Type B pancreatic cell (in vitro differentiated cells): ENCODE measurements at places on chromosomes 12 and 14. TPM values are rescaled to one million over a fixed set of nuclear protein-coding genes. Genes with fewer than 3 reads are reported as not detected.

DNA sequence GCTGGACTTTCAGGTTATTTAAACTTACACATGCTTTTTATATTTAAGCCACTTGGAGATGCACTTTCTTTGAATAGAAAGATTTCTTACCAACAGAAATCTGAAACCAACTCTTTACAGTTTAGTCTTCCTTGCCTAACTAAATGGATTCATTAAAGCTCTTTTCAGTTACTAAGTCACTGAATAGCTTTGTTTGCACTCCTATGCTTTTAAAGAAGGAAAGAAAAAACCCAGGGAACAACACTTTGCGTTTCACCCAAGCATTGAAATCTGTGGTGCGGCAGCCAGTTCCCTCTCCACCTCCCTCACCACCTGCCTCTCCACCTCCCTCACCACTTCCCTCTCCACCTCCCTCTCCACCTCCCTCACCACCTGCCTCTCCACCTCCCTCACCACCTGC lies 70.3 kb downstream of the RIMBP2 start:
- H3K4me1 ChIP-seq = peaks cover 4% of the 10 kb centered on the region
- DNase-seq = no peak
- H3K4me3 ChIP-seq = no peak overlapping the region
- no peaks in the 10 kb centered on the region for H3K27me3 ChIP-seq
- no peaks in the 10 kb centered on the region for H3K36me3 ChIP-seq

DNA sequence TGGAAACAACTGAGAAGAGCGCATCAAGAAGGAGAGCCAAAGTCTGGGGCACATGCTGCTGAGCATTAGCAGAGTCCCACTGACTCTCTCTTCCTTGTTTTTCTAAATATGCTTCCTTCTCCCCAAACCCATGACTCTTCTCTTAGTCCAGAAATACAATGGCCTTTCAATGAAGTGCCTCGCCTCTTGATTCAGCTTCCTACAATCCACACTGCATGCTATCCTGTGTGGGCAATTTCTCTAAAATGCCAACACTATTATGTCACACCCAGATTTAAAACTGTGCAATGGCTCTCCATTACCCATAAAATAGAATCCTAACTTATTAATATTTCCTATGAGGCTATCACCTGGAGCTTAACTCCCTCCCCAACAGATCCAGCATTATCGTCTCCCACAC lies 198.6 kb downstream of the RPAP3 start:
- no peak for DNase-seq
- no peak overlapping the region for H3K4me3 ChIP-seq
- no peaks in the 10 kb centered on the region for H3K4me1 ChIP-seq

DNA sequence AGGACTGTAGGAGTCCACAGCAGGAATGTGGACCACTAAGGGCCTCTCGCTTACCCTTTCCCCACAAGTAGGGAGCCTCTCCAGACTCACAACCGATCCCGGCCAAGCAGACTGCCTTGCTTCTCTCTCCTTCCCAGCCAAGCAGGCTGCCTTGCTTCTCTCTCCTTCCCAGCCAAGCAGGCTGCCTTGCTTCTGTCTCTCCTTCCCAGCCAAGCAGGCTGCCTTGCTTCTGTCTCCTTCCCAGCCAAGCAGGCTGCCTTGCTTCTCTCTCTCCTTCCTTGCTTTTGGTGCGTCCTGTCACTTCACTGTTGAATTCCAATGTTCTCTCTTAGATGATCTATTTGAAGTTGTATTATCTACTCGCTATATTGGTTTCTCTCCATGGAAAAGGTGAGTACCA lies 32.6 kb upstream of the CCND2 start:
- DNase-seq = no peak
- peaks cover 7% of the 10 kb centered on the region for H3K4me1 ChIP-seq
- H3K27me3 ChIP-seq = peaks cover 21% of the 10 kb centered on the region
- peaks cover 11% of the 10 kb centered on the region for H3K36me3 ChIP-seq
- no peak overlapping the region for H3K4me3 ChIP-seq

- DNase-seq = no peak
- peaks cover 4% of the 10 kb centered on the region for H3K27me3 ChIP-seq
- no peak overlapping the region for H3K4me3 ChIP-seq
- H3K27ac ChIP-seq = peak overlapping the region; percentile 29
- H3K4me1 ChIP-seq = peaks cover 15% of the 10 kb centered on the region
Observed at GRCh38 chr12:6178981-6179761, 21.0 kb upstream of the CD9 start.

DNA sequence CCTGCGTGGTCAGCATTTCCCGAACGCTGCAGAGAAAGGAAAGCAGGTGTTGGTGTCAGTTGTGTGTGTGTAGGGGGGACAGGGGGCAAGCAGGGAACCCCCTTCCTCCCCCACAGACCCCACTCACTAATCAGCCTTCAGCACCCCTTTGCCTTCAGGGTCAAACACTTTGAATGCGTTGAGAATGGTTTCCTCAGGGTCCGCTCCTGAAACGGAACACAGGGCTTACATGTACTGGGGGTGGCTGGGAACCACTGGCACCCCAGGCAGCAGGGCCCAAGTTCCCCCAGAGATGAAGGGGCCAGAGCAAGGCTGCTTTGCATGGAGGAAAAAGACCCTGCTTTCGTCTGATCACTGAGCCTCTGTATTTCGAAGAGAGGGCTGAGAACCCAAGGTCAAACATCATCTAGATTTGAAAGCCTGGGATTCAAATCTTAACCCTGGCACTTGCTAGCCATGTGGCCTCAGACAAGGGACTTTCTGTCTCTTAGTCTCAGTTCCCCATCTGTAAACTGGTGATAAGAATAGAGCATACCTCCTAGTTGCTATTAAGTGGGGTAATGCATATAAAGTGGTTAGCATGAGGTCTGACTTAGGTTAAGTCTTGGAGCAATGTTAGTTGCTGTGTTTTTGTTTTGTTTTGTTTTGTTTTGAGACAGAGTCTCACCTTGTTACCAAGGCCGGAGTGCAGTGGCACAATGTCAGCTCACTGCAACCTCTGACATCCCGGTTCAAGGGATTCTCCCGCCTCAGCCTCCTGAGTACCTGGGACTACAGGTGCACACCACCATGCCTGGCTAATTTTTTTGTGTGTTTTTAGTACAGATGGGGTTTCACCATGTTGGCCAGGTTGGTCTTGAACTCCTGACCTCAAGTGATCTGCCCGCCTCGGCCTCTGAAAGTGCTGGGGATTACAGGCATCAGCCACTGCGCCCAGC lies 7.0 kb downstream of the MYL2 start:
- peaks cover 7% of the 10 kb centered on the region for H3K27me3 ChIP-seq
- DNase-seq = no peak
- no peaks in the 10 kb centered on the region for H3K4me1 ChIP-seq
- no peak overlapping the region for H3K27ac ChIP-seq
- no peaks in the 10 kb centered on the region for H3K36me3 ChIP-seq

RTL1 gene
- 1.5 and 5.4 TPM in 2 replicates for total RNA-seq

OR4K14 gene
- not detected in 2 replicates for total RNA-seq

- H3K27ac ChIP-seq = no peak overlapping the region
- no peak overlapping the region for H3K4me3 ChIP-seq
- no peaks in the 10 kb centered on the region for H3K36me3 ChIP-seq
Observed at GRCh38 chr12:94073441-94074051, 74.8 kb upstream of the PLXNC1 start.

L2HGDH gene
- 10.8 and 13.3 TPM in 2 replicates for total RNA-seq

DNA sequence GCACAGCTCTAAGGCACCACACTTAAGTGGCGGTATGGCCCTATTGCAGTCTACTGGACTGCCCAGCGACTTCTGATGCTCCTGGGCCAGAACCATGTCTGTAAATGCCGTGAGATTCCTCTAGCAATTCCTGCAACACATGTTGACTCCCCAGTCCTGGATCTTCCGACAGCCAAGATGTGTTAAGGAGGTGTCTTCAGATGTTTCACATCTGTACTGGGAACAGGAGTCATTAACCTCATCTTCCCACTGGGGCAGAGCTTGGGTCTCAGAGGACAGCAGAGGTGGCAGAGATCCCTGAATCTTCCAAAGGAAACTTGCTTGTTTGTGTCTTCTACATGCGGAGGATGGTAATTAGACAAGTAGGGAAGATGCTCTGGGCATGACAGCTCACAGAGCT lies 8.2 kb downstream of the TMEM120B start:
- H3K4me1 ChIP-seq = peaks cover 19% of the 10 kb centered on the region
- no peak overlapping the region for H3K27ac ChIP-seq
- H3K36me3 ChIP-seq = peaks cover 11% of the 10 kb centered on the region

DNA sequence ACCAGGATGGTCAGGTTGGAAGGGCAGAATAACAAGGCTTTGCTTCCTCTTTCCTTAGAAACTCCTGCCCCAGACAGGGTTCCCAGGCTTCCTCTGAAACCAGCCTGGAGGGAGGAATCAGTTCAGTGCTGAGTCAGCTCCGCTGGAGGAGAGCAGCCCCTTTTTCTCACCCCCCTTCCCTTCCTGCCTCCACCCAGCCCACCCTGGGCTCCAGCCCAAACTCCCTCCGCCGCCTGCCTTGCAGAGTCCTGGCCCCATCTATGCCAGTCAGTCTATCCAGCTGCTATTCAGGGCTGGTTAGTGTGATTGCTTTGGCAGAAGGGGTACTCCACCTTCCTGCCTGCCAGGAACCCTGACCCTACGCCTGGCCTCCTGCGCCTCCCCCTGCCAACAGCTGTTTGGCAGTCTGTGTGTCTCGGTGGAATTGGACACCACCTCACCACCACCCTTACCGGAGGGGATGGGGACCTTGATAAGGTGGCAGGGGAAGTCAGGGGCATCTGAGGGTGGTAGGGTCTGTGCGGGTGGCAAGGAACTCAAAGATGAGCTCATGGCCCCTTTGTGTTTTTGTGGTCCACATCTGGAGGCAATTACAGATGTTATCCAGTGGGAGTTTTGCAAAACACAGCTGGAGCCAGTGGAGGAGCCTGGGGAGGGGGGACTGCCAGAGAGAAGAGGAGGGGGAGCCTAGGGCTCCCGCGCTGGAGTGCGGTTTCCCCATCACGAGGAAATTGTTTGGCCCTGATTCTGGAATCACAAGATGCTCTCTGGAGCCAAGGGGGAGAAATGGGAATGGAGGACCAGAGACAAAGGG lies 12.2 kb downstream of the MMP14 start:
- H3K4me3 ChIP-seq = peak overlapping the region; percentile 73
- peaks cover 27% of the 10 kb centered on the region for H3K4me1 ChIP-seq
- H3K27me3 ChIP-seq = no peaks in the 10 kb centered on the region
- peaks cover under 1% of the 10 kb centered on the region for H3K36me3 ChIP-seq
- H3K27ac ChIP-seq = peak overlapping the region; percentile 84
- no peak for DNase-seq

GRCh38 chr12:47992776-47993175 lies 11.5 kb downstream of the COL2A1 start:
- no peak overlapping the region for H3K27ac ChIP-seq
- H3K4me3 ChIP-seq = no peak overlapping the region
- H3K36me3 ChIP-seq = peaks cover 6% of the 10 kb centered on the region
- no peak for DNase-seq

GRCh38 chr12:128693115-128693514 lies 130.6 kb downstream of the SLC15A4 start:
- peaks cover 15% of the 10 kb centered on the region for H3K36me3 ChIP-seq
- no peak overlapping the region for H3K27ac ChIP-seq
- H3K4me3 ChIP-seq = no peak overlapping the region

KRT82 gene
- not detected in 2 replicates for total RNA-seq

DNA sequence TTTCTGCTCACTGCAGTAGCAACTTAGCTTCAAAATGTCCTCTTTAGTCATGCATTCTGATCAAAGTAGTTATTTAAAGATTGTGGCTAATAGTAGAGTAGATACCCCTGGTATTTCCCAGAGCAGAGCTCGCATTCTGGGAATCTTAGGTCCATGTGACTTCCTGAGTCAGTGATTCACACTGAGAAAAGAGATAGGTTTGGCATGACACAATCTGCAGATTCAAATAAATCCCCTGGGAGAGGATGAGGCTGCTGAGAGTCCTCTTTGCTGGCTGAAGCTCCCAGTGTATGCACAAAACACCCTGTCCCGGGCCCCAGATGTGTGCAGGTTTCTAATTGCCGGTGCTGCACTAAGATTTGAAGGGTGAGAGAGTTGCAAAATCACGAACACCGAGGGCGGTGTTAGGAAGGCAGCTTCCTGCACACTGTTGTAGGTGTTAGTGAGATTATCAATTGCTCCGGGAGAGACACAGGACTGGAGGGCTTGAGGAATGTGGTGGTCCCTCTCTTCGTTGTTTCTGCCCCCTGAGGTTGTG lies 233.2 kb downstream of the NRXN3 start:
- no peaks in the 10 kb centered on the region for H3K4me1 ChIP-seq
- H3K27ac ChIP-seq = no peak overlapping the region
- no peaks in the 10 kb centered on the region for H3K36me3 ChIP-seq
- no peak overlapping the region for H3K4me3 ChIP-seq

DNA sequence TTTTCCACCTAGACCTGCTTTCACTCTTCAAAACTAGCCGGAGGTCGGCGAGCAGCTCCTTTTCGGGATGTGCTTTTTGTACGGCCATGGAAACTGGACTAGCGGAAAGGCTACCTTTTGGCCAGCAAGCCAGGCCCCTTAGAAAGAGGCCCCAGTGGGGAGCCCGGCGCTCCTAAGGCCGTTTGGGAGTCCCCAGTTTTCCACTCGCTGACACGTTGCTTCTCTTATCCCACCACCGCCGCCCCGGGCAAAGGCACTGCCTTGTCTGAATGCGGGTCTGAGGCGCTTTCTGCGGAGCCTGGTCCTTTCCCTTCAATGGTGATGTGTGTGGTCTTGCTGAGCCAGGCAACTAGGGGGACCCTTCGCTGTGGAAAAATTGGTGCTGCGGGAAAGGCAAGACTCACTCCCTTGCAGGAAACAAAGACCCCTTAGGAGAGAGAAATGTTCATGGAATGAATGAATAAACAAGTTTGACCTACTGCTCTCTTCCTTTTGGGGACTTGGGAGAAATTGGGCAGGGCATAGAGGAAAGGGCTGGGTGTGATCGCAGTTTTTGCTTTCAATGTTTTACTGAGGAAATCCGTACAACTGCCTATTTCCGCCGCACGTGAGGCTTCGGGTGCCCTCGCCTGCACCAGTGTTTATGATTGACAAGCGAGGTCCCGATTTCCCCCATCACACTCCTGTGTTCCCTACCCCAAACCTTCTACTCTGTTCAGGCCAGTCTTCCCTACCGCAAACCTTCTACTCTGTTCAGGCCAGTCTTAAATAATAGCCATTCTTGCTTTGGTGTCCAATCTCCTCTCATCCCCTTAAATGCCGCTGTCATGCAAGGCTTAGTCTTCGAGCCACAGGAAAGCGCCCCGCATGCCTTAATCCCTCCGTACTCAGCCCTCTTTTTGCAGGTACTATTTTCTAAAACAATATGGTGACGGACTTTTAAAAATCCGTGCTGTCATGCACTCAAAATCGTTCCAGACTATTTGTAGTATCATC lies 1.0 kb upstream of the SLC38A2 start:
- no peaks in the 10 kb centered on the region for H3K27me3 ChIP-seq
- peaks cover 28% of the 10 kb centered on the region for H3K4me1 ChIP-seq
- peak overlapping the region; percentile 99 for H3K27ac ChIP-seq

- DNase-seq = no peak
- H3K36me3 ChIP-seq = peaks cover 44% of the 10 kb centered on the region
- H3K4me3 ChIP-seq = no peak overlapping the region
- H3K27me3 ChIP-seq = no peaks in the 10 kb centered on the region
- no peaks in the 10 kb centered on the region for H3K4me1 ChIP-seq
- no peak overlapping the region for H3K27ac ChIP-seq
Observed at GRCh38 chr12:32809846-32810245, 54.1 kb upstream of the YARS2 start.

- no peak overlapping the region for H3K27ac ChIP-seq
- peaks cover 2% of the 10 kb centered on the region for H3K27me3 ChIP-seq
- no peak for DNase-seq
- H3K4me1 ChIP-seq = peaks cover 17% of the 10 kb centered on the region
- H3K36me3 ChIP-seq = no peaks in the 10 kb centered on the region
Observed at GRCh38 chr14:54257424-54257823, 139.4 kb upstream of the CDKN3 start.
